Adrenal gland (tissue), 19 donors: ENCODE measurements at places on chromosomes 3 and 15. TPM values are rescaled to one million over a fixed set of nuclear protein-coding genes. Genes with fewer than 3 reads are reported as not detected.

DNA sequence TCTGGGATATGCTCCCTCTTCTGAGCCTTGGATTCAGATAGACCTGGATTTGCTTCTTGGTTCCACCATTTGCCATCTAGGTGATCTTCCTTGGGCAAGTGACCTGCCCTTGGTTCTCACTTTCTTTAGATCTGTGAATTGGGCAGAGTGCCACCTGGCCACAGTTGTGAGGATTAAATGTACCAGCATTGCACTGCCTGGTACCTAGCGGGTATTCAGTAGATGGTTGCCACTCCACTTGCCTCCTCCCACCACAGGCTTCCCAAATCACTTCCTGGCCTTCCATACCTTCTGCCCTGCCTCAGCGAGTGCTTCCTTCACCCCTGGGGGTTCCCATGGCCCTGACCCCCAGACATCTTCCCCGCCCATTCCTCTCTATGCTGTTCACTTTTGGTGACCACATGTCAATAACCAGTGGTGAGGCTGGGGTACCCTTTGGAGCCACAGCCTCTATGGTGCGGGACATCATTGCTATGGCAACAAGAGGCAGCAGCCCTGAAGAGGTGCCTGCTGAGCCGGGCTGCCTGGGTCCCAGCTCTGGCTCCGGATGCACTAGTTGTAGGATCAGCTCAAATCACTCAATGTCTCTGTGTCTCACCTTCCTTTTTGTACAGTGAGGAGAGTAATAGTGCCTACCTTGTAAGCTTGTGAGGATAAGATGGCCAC lies 40.5 kb downstream of the CMTM7 start:
- H3K36me3 ChIP-seq: no peaks in the 10 kb centered on the region
- H3K4me3 ChIP-seq: no peak overlapping the region
- no peak for DNase-seq
- H3K4me1 ChIP-seq: peaks cover 3% of the 10 kb centered on the region
- no peak overlapping the region for H3K27ac ChIP-seq

DNA sequence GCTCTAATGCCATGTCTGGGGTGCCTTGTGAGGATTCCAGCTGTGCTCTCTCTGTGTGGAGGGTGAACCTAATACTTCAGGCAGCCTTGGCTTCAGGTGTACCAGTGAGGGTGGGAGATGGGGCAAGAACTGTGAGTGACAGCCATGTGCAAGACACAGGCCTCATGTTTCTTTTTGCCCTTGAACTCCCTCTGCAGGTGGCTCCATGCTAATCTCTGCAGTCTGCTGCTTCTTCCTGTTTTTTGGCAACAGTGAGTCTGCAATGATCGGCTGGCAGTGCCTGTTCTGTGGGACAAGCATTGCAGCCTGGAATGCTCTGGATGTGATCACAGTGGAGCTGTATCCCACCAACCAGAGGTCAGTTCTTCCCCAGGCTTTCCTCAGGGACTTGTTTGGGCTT lies 189.3 kb downstream of the SV2B start:
- no peaks in the 10 kb centered on the region for H3K27me3 ChIP-seq
- H3K27ac ChIP-seq: no peak overlapping the region
- no peak for DNase-seq
- no peaks in the 10 kb centered on the region for H3K4me1 ChIP-seq
- no peaks in the 10 kb centered on the region for H3K36me3 ChIP-seq
- H3K4me3 ChIP-seq: no peak overlapping the region

DNA sequence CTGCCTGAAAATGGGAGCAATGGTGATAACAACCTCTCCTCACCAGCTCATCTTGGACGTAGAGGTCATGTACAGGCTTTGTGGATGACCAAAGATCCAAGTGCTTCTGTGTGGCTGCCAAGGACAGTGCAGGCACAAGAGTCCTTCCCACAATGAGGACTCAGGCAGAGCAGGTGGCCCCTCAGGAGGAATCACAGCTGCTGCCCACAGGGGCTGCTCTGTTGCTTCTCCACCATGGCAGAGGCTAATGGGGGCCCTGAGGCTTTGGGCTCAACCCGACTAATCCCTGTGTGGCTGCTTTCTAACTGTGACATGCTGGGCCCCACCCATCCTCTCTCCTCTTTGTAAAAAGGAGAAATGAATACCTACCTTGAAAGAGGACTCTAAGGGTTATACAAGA lies 58.1 kb upstream of the MRPS22 start:
- peaks cover 7% of the 10 kb centered on the region for H3K4me1 ChIP-seq
- no peak overlapping the region for H3K27ac ChIP-seq
- H3K4me3 ChIP-seq: no peak overlapping the region
- no peaks in the 10 kb centered on the region for H3K36me3 ChIP-seq
- no peaks in the 10 kb centered on the region for H3K27me3 ChIP-seq
- DNase-seq: no peak

- no peaks in the 10 kb centered on the region for H3K4me1 ChIP-seq
- peaks cover 23% of the 10 kb centered on the region for H3K36me3 ChIP-seq
- no peaks in the 10 kb centered on the region for H3K27me3 ChIP-seq
Observed at GRCh38 chr3:66386925-66387650, 113.7 kb downstream of the LRIG1 start.

GRCh38 chr3:124263168-124263567 lies 271.2 kb upstream of the ROPN1 start:
- no peak overlapping the region for H3K4me3 ChIP-seq
- no peak overlapping the region for H3K27ac ChIP-seq
- no peaks in the 10 kb centered on the region for H3K36me3 ChIP-seq
- no peaks in the 10 kb centered on the region for H3K4me1 ChIP-seq
- H3K27me3 ChIP-seq: no peaks in the 10 kb centered on the region

C2CD4A gene
- total RNA-seq: 0.55 TPM

GP9 gene
- not detected for total RNA-seq
